Bronchial smooth muscle cell (primary cell): ENCODE measurements at places on chromosomes 2 and 18. TPM values are rescaled to one million over a fixed set of nuclear protein-coding genes. Genes with fewer than 3 reads are reported as not detected.

The SOCS6 gene
- 20.8 and 29.9 TPM in 2 replicates for total RNA-seq

The LIMS3 gene
- 0.34 and 1.6 TPM in 2 replicates for total RNA-seq

The PLA2R1 gene
- total RNA-seq = 13.6 and 18.1 TPM in 2 replicates

The MC4R gene
- total RNA-seq = not detected in 2 replicates

The CD207 gene
- total RNA-seq = 0.09 TPM in 1 of 2 replicates, not detected in the other

The AQP12B gene
- not detected in 2 replicates for total RNA-seq

The THADA gene
- 28.4 and 40.4 TPM in 2 replicates for total RNA-seq

The TUBA3E gene
- total RNA-seq = not detected in 2 replicates

The DSC2 gene
- total RNA-seq = under 0.01 and 0.09 TPM in 2 replicates

The CYP20A1 gene
- 24.9 and 31.3 TPM in 2 replicates for total RNA-seq

The SLC30A3 gene
- not detected in 2 replicates for total RNA-seq

The SOWAHC gene
- 5.0 and 7.7 TPM in 2 replicates for total RNA-seq

The SKA1 gene
- total RNA-seq = 0.52 and 0.95 TPM in 2 replicates

The DUSP19 gene
- 3.0 and 4.1 TPM in 2 replicates for total RNA-seq

The ZNG1B gene
- total RNA-seq = 59.7 and 95.2 TPM in 2 replicates

The SCN7A gene
- 9.5 and 14.3 TPM in 2 replicates for total RNA-seq

The ZAP70 gene
- 0.09 and 0.16 TPM in 2 replicates for total RNA-seq

The ING5 gene
- 25.2 and 29.7 TPM in 2 replicates for total RNA-seq

The UNC80 gene
- not detected in 2 replicates for total RNA-seq

The MYCN gene
- not detected in 2 replicates for total RNA-seq

The SP140L gene
- total RNA-seq = 6.1 and 7.3 TPM in 2 replicates

The CTAGE1 gene
- not detected in 2 replicates for total RNA-seq

The DLGAP1 gene
- 0.32 and 0.34 TPM in 2 replicates for total RNA-seq

The DAW1 gene
- total RNA-seq = 0.16 TPM in 1 of 2 replicates, not detected in the other

The RAPH1 gene
- total RNA-seq = 7.4 and 15.6 TPM in 2 replicates

The SLC16A14 gene
- total RNA-seq = 1.7 and 6.1 TPM in 2 replicates

The LHCGR gene
- not detected in 2 replicates for total RNA-seq

The KCNK3 gene
- total RNA-seq = under 0.01 TPM in 1 of 2 replicates, not detected in the other

The VWA3B gene
- total RNA-seq = 0.16 and 0.17 TPM in 2 replicates

The PLEKHH2 gene
- 4.4 and 6.5 TPM in 2 replicates for total RNA-seq

The STEAP3 gene
- total RNA-seq = 6.1 and 15.4 TPM in 2 replicates

The SLC9A4 gene
- total RNA-seq = not detected in 2 replicates

The LIMS4 gene
- 0.77 and 4.7 TPM in 2 replicates for total RNA-seq

The DYNAP gene
- total RNA-seq = not detected in 2 replicates

The SLC25A52 gene
- not detected in 2 replicates for total RNA-seq

The TSGA10 gene
- 3.3 and 3.5 TPM in 2 replicates for total RNA-seq

The TRABD2A gene
- 3.5 and 6.8 TPM in 2 replicates for total RNA-seq

The BCS1L gene
- total RNA-seq = 27.9 and 36.4 TPM in 2 replicates

The MGAT4A gene
- total RNA-seq = under 0.01 TPM in 1 of 2 replicates, not detected in the other

The POTEJ gene
- not detected in 2 replicates for total RNA-seq

The HJURP gene
- 0.26 and 3.0 TPM in 2 replicates for total RNA-seq

The CLIP4 gene
- 50.0 and 61.0 TPM in 2 replicates for total RNA-seq

The TRIM43 gene
- not detected in 2 replicates for total RNA-seq

The PSD4 gene
- total RNA-seq = 0.17 and 1.6 TPM in 2 replicates

The AKAIN1 gene
- total RNA-seq = not detected in 2 replicates

The GFPT1 gene
- 32.5 and 34.4 TPM in 2 replicates for total RNA-seq

The MARCHF4 gene
- total RNA-seq = under 0.01 and 0.32 TPM in 2 replicates

The FTCDNL1 gene
- 1.1 and 1.2 TPM in 2 replicates for total RNA-seq

The IL36RN gene
- not detected in 2 replicates for total RNA-seq

The ABCB11 gene
- total RNA-seq = under 0.01 and 0.26 TPM in 2 replicates

The MYL1 gene
- not detected in 2 replicates for total RNA-seq

The LONRF2 gene
- total RNA-seq = under 0.01 TPM in 2 replicates

The CAVIN2 gene
- total RNA-seq = 9.7 and 25.4 TPM in 2 replicates
